IgD-negative memory B cell (primary cell): ENCODE measurements at places on chromosomes 11 and 22. TPM values are rescaled to one million over a fixed set of nuclear protein-coding genes. Genes with fewer than 3 reads are reported as not detected.

Gene NRXN2
- polyA plus RNA-seq: not detected

Gene OVOL1
- not detected for polyA plus RNA-seq

Gene RASL10A
- not detected for polyA plus RNA-seq

Gene VSIG2
- polyA plus RNA-seq: not detected

Gene APOA1
- not detected for polyA plus RNA-seq

Gene APOA4
- not detected for polyA plus RNA-seq

Gene AGBL2
- polyA plus RNA-seq: 1.4 TPM

Gene SLC22A25
- not detected for polyA plus RNA-seq

Gene TNNT3
- polyA plus RNA-seq: 0.23 TPM

Gene SOX6
- polyA plus RNA-seq: not detected

Gene CSNK2A3
- 1.3 TPM for polyA plus RNA-seq

Gene DRD4
- not detected for polyA plus RNA-seq

Gene TRPT1
- polyA plus RNA-seq: 75.0 TPM

Gene CDPF1
- polyA plus RNA-seq: 13.2 TPM

Gene OR52H1
- not detected for polyA plus RNA-seq

Gene CCDC87
- polyA plus RNA-seq: not detected

Gene F2
- polyA plus RNA-seq: not detected

Gene MIAT
- polyA plus RNA-seq: 0.93 TPM

Gene GGTLC3
- not detected for polyA plus RNA-seq
